ENCODE measurements at places on chromosomes 3 and 15.
A peak's percentile ranks its signal among the peaks of the same experiment; 100 is the strongest.

DNA sequence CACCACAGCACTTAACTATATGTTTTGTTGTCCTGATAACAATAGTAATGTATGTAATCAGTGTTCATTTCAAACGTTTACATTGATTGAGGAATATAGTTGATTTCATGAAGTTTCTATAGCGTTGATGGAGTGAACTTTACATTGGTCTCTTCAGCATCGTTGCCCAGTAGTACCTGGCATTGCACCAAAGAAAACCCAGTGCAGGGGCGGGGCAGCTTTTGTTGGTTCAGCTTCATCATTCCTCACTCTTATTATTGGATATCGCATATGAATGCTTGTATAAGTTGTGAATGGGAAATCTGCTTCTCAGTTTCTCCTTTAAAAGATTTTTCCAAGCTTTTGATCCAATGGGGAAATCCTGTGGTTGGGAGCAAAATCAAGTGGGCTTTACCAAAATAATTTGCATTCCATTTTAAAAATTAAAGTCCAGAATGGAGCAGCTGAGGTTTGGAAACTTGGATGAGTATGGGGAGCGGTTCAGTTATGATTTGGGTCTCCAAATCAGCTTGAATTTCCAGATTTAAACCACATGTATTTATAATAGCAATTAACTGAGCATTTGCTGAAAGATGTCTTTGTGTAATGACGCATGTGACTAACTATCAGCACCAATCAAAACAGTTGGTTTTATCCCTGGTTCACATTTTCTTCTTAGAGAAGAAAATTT lies 213.7 kb downstream of the ALCAM start:
- H3K4me1 ChIP-seq: no peaks in the 10 kb centered on the region
- H3K4me3 ChIP-seq: no peak overlapping the region
- no peaks in the 10 kb centered on the region for H3K36me3 ChIP-seq
- H3K27me3 ChIP-seq: no peaks in the 10 kb centered on the region

DNA sequence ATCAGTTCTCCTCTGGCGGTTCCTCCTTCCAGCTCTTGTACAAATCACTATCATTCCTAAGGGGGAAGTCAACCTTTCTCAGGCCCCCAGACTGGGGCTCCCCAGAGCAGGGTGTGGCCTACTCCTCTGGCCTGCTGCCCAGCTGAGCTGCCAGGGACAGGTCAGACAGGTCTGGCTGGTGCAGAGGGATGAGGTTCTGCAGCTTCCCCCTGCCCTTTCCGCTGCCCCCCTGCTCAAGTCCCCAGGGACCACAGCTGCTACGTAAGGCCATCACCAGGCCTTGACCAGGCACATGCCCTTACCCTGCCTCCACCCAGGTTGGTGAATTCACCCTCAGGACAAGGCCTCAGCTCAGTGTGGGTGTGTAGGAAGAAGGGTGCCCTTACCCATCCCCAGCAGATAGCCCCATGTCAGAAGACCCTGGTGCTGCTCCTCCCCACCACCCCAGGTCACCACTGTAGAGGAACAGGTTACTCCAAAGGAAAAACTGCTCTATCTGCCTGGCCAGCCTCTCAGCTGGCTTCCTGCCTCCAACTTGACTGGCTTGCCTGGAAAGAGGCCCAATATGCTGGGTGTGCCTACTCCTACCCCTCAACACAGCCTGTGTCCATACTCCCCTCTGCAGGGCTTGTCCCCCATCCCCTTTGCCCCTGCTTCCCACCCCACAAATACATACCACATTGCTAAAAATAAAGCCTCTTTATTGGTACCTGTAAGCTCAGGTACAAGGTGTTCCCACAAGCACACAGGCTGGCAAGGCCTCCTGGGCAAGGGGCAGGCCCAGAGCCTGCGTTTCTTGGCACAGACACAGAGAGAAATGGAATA lies 12.0 kb downstream of the CSRNP1 start:
- H3K27ac ChIP-seq: peak overlapping the region; percentile 55
- H3K4me3 ChIP-seq: no peak overlapping the region
- no peaks in the 10 kb centered on the region for H3K27me3 ChIP-seq
- peaks cover 30% of the 10 kb centered on the region for H3K4me1 ChIP-seq
- H3K36me3 ChIP-seq: no peaks in the 10 kb centered on the region

DNA sequence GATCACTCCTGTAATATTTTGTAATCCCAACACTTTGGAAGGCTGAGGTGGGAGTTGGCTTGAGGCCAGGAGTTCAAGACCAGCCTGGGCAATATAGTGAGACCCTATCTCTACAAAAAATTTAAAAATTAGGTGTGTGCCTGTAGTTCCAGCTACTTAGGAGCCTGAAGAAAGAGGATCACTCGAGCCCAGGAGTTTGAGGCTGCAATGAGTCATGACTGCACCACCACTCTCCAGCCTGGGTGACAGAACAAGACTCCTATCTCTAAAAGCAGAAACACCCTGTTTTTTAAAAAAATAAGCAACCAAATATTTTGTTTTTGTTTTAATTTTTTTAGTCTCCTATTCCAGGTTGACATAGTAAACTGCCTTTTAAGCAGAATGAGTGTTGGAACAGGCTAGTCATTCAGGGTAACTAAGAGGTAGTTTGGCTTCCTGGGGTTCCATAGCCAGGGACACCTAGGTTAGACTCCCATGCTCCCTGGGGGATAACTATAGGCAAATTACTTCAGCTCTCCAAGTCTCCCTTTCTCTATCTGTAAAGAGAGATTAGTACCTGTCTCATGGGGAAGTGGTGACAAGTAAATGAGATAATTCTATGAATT lies 114.6 kb upstream of the C15orf61 start:
- peaks cover 22% of the 10 kb centered on the region for H3K4me1 ChIP-seq
- no peaks in the 10 kb centered on the region for H3K27me3 ChIP-seq
- DNase-seq: peak; percentile 52
- no peak overlapping the region for H3K4me3 ChIP-seq

DNA sequence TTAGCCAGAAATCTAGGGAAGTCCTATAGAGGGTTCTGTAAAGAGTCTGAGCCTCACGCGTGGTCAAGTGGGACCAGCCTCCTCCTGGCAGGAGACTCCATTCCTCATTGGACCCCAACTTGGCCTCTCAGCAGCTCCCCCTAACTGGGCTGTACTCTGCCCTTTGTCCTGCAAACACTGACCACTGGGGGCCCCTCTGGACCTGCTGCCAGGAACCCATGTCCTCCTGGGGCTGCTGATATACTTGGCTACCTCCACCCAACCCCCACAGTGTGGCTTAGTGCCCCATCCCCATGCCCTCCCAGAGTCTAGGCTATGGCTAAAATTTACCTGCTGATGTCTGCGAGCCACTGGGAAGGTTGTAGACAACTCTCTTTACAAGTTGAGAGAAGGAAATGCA lies 62.7 kb downstream of the UBP1 start:
- no peaks in the 10 kb centered on the region for H3K4me1 ChIP-seq
- no peaks in the 10 kb centered on the region for H3K27me3 ChIP-seq
- H3K27ac ChIP-seq: no peak overlapping the region
- DNase-seq: no peak
- no peaks in the 10 kb centered on the region for H3K36me3 ChIP-seq

- H3K36me3 ChIP-seq: no peaks in the 10 kb centered on the region
- no peaks in the 10 kb centered on the region for H3K27me3 ChIP-seq
- H3K4me1 ChIP-seq: no peaks in the 10 kb centered on the region
- no peak overlapping the region for H3K27ac ChIP-seq
These were observed 417.0 kb upstream of the MEIS2 start for GRCh38 chr15:37517191-37517895.

DNA sequence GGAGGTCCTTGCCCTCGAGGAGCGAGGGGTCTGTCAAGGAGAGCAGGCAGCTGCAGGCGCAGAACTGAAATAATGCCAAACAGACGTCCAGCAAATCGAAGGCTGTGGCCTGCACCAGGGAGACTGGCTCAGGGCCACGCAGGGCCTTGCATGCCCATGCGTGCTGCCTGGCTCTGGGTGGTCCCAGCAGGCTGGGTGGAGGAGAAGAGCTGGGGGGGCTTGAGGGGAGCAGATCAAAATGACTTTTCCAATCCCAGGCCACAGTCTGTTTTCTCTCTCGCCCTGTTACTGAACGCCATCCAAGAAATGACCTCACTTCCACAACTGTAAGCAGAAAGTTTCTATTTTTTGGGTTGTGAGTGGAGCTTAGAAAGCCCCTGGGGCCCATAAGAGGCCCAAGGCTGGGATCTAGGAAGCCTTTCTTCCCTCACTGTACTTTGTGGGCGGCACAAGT lies 96.9 kb upstream of the RPL32 start:
- no peak overlapping the region for H3K4me3 ChIP-seq
- DNase-seq: no peak
- H3K27ac ChIP-seq: no peak overlapping the region
- no peaks in the 10 kb centered on the region for H3K27me3 ChIP-seq

GRCh38 chr3:152073267-152073666 lies 195.5 kb upstream of the MBNL1 start:
- no peak overlapping the region for H3K27ac ChIP-seq
- H3K4me3 ChIP-seq: no peak overlapping the region
- H3K27me3 ChIP-seq: no peaks in the 10 kb centered on the region
- DNase-seq: no peak

DNA sequence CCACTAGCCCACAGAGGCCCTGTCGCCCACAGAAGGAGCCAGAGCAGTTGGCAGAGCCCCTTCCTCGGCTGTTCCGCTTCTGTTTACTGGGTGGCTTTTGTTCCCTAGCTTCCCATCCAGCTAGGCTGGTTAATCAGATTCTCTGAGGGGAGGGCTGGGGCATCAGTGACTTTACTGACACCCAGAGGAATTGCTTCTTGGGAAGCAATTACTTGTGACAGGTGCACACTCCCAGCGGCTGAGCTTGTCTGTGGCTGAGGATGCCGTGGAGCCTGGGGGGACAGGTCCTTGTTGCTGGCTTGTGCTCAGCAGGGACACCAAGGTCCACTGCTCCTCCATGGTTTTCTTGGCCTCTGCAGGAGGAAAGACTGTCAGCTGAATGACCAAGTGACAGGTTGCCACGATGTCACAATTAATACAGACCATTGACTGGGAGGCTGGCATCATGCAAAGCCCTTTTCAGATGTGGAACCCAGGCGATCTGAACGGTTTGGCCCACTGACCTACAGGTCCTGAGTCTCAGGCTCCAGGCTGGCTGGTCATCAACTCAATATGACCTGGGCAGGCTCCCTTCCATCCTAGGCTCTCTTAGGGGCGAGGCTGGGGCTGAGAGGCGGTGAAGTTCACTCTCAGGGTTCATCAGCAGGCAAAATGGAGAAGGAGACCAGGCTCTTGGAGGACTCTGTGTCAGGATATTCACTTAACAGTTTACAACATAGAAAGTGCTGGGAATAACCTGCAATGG lies 31.8 kb upstream of the SFMBT1 start:
- H3K27ac ChIP-seq: no peak overlapping the region
- H3K27me3 ChIP-seq: no peaks in the 10 kb centered on the region
- H3K36me3 ChIP-seq: no peaks in the 10 kb centered on the region

- H3K27me3 ChIP-seq: no peaks in the 10 kb centered on the region
- H3K4me1 ChIP-seq: peaks cover 54% of the 10 kb centered on the region
- no peak overlapping the region for H3K27ac ChIP-seq
- H3K36me3 ChIP-seq: no peaks in the 10 kb centered on the region
- no peak for DNase-seq
- peak overlapping the region; percentile 92 for H3K4me3 ChIP-seq
These were observed 2.3 kb downstream of the GORASP1 start for GRCh38 chr3:39104961-39105686.

DNA sequence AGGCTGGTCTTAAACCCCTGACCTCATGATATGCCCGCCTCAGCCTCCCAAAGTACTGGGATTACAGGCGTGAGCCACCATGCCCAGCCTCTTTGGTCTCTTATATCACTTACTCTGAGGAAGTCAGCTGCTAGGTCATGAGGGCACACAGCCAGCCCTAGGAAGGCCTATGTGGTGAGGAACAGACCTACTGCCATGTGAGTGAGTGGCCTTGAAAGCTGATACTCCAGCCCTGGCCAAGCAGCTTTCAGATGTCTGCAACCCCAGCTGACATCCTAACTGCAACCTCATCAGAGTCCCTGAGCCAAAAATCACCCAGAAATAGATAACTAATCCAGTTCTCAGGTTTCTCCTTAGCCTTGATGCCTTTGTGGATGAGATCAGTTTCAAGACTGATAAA lies 224.3 kb downstream of the EDEM1 start:
- H3K4me1 ChIP-seq: no peaks in the 10 kb centered on the region
- H3K4me3 ChIP-seq: no peak overlapping the region
- DNase-seq: no peak
- no peaks in the 10 kb centered on the region for H3K27me3 ChIP-seq

DNA sequence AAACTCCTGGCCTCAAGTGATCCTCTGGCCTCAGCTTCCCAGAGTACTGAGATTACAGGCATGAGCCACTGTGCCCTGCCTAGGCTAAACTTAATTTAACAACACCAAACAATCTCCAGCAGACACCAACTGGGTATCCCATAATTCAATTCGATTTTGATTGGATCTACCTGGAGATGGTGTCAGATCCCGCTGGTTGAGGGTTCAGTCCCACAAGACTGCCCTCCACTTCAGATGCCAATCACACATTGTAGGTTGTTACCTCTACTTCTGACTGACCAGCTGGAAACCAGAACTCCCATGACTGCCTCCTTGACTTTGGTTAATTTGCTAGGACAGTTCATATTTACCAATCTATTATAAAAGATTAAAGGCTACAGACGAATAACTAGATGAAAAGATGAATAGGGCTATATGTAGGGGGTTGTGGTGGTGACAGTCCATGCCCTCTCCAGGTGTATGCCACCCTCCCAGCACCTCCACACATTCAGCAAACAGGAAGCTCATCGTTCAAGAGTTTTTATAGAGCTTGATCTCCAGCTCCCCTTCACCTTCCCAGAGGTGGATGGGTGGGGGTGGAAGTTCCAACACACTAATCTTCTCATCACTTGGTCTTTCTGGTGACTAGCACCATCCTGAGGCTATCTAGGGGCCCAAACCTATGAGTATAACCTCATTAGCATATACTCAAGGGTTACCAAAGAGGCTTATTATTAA lies 9.3 kb downstream of the B2M start:
- H3K4me3 ChIP-seq: no peak overlapping the region
- no peaks in the 10 kb centered on the region for H3K27me3 ChIP-seq
- H3K4me1 ChIP-seq: peaks cover 71% of the 10 kb centered on the region
- peak overlapping the region; percentile 43 for H3K27ac ChIP-seq
- H3K36me3 ChIP-seq: peaks cover 33% of the 10 kb centered on the region
- DNase-seq: peak; percentile 66

GRCh38 chr15:87038404-87038803 lies 958.7 kb downstream of the AGBL1 start:
- no peaks in the 10 kb centered on the region for H3K4me1 ChIP-seq
- no peak for DNase-seq
- H3K4me3 ChIP-seq: no peak overlapping the region
- no peaks in the 10 kb centered on the region for H3K27me3 ChIP-seq
- H3K36me3 ChIP-seq: no peaks in the 10 kb centered on the region
- no peak overlapping the region for H3K27ac ChIP-seq

DNA sequence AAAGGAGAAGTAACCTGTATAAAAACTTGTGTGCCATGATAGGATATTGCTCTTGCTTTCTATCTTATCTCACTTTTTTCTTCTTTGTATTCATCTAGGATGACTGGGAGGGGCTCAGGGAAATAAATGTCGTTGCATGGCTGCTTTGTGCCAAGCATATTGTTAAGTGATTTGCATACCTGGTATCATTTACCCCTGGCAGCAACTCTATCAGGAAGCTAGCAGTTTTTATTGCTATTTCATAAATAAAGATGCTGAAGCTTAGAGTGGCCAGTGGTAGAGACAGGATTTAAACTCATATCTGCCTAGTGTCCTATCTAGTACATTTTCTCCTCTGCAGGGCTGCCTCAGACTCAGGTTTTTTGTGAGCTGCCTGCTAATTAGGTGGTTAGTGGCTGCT lies 253.3 kb downstream of the PTPRG start:
- no peaks in the 10 kb centered on the region for H3K36me3 ChIP-seq
- peaks cover 6% of the 10 kb centered on the region for H3K4me1 ChIP-seq
- DNase-seq: no peak
- H3K27ac ChIP-seq: no peak overlapping the region
- H3K27me3 ChIP-seq: no peaks in the 10 kb centered on the region

- no peaks in the 10 kb centered on the region for H3K36me3 ChIP-seq
- no peak for DNase-seq
- no peak overlapping the region for H3K27ac ChIP-seq
These were observed 79.5 kb upstream of the UMPS start for GRCh38 chr3:124650798-124651197.

All from Karpas-422 (cell line).